ENCODE measurements at places on chromosomes 12 and 14.
A peak's percentile ranks its signal among the peaks of the same experiment; 100 is the strongest.

GRCh38 chr14:56294128-56294527 is 175.9 kb downstream of the PELI2 start:
- DNase-seq = no peak

GRCh38 chr14:85813040-85813439 is 283.1 kb downstream of the FLRT2 start:
- no peak for DNase-seq

DNA sequence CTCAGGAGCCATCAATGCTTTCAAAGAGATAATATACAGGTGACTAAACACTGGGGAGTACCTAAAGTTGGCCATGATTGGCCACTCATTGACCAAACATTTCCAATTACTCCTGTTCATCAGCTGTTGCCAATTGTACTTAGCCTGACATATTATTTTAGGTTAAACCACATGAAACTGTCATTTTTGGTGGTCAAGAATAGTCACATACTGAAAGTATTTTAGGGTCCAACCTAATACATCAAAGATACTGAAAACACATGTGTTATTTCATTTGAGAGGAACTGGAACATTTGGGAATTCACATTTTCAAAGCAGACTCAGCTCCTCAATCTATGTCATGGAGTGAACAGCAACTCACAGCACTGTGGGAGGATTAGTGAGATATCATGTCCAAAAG is 63.9 kb upstream of the KCNA5 start:
- no peak for DNase-seq

DNA sequence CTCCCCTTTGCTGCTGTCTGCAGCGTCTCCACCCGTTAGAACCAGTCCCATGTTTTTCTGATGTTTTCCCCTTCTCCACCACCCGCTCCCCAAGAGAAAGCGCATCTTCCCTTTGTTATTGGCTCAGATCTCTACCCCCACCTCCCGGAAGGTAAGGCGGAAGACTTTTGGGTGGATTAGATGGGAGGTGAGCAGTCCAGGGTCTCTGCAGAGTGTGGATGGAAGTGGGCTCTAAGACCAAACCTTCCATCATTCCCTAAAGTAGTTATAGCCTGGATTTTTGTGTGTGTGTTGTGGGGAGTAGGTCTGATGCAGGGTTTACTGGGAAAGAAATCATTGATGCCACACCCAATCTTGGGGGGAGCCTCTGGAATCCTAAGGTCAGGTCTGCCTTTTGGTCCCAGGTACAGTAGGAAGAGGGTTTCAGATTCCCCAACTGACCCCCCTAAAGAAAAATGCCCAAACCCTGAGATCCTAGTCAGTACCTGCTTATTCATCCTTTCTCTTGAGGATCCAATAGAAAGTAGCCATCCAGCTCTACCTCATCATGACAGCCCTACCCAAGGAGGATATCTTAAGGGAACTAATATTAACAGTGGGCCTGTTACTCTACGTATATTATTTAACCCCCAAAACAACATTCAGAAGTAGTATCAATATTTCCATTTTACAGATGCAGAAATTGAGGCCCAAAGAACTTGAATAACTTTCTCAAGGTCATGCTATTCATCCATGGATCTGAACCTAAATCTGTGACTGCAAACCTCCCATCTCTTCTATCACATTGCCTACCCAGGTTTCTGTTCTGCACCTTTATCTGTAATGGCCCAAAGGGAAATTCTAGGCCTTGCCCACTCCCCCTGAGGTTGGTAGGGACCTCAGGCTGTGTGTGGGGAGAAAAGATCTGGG is 1.1 kb downstream of the KIF5A start:
- no peak for DNase-seq

DNA sequence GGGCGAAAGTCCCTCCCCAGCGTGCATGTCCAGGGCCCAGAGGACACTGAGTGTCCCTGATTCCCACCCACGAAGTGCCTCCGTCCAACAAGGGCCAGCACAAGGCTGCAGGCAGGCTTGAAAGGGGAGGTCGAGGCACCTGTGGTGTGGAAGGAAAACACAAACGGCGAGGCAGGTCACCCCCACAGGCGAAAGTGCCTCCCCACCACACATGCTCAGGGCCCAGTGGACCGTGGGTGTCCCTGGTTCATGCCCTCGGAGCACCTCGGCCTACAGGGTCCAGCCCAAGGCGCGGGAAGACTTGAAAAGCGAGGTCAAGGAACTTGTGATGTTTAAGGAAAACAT is 370.4 kb downstream of the ALG10 start:
- DNase-seq = no peak

DNA sequence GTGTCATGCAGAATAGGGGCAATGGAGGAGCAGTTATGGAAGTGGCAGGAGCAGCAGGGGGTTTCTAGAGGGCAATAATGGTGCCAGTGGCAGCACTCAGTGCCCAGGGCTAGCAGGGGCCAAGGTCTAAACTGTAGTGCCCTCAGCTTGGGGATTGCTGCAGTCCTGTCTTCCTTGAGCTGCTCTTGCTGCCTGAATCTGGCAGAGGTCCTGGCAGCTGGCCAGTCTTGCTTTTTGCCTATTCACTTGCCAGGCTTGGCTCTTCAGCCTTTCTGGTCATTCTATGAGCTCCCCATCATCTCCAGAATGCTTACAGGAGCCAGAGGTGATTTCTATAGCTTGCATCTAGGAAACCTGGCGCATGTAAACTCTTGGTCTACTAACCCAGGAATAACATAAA is 72.0 kb downstream of the SUDS3 start:
- DNase-seq = no peak

GRCh38 chr12:28425526-28425925 is 235.3 kb downstream of the CCDC91 start:
- DNase-seq = no peak

GRCh38 chr12:54974279-54974678 is 10.3 kb downstream of the TESPA1 start:
- DNase-seq = no peak

DNA sequence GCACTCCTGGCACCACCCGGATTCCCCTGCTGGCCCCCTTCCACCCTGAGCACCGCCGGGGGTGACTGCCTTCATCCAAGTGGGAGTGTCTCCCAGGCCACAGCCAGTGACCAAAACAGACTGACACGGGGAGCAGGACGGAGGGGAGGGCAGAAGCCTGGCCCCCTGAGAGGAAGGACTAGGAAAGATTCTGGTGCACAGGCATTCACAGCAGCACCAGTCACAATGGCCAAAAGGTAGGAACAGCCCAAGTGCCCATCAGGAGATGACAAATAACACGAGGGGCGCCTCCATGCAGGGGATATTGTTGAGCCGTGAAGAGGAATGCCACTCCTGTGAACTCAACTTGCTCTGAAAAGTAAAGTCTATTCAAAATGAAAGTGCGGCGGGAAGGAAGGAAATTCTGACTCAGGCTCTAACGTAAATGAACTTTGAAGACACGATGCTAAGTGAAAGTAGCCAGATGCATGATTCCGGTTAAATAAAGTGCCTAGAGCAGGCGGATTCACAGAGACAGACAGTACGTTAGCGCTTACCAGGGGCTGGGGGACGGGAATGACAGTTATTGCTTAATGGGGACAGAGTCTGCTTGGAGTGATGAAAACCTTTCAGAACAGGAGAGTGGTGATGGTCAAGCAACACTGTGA is 146.1 kb upstream of the NCOR2 start:
- peak; percentile 24 for DNase-seq

GRCh38 chr14:99884834-99885648 is 91.8 kb downstream of the EML1 start:
- no peak for DNase-seq

DNA sequence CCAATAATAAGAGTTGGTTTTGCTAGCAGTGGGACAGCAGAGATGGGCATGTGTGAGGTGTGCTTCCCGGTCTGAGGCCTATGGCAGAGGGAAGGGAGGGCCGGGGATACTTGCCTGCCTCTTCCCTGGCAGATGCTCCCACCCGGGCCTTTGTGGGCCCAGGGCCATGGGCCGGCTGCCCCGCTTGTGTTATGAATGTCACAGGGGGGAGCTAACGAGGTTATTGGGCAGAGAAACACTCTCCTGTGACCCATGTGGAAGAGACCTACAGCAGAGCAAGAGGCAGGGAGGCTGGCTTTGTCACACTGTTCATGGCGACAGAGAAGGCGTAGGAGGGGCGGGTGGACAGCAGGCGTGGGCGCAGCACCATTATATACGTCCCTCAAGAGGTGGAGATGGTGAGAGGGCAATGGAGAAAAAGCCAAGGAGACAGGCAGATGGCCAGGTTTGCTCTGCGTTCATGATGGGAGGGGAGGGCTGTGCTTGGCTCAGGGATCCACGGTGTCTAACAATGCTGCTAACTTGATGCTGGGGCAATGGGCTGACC is 13.3 kb downstream of the CCND2 start:
- no peak for DNase-seq

DNA sequence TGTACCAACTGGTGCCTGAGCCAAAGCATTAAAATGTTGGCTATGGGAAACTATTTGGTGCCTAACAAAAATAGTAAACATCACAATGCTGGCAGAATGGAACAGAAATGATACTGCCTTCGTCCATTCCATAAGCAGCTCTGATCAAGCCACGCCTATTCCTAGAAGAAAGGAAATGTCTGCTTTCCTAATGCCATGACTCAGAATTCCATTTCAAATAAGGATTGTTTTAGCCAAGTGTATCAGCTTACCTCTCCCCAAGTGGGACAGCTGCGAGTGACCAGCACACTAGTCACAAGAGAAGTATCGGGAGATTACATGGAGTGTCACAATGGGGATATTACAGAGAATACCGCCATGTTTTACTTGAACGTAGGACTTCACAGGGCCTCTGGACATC is 38.7 kb downstream of the GLT8D2 start:
- no peak for DNase-seq

DNA sequence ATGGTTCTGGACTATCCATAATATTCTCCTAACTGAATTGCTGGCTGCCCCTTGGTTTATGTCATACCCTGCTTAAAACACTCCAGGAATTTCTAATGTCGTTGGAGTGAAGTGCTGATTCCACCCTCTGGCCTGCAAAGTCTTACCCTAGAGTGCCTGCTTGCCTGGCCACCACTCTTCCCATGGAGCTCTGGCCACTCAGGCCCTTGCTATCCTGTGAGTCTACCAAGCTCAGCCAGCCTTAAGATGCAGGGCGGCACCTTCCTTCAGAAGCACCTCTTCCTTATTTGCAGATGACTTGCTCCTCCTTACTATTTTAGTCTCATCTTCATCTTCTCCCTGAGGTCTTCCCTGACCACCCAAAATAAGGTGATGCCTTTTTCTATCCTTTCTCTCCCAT is 35.3 kb downstream of the SLC6A15 start:
- DNase-seq = no peak

GRCh38 chr14:100896369-100897060 is 7.0 kb downstream of the RTL1 start:
- DNase-seq = no peak

DNA sequence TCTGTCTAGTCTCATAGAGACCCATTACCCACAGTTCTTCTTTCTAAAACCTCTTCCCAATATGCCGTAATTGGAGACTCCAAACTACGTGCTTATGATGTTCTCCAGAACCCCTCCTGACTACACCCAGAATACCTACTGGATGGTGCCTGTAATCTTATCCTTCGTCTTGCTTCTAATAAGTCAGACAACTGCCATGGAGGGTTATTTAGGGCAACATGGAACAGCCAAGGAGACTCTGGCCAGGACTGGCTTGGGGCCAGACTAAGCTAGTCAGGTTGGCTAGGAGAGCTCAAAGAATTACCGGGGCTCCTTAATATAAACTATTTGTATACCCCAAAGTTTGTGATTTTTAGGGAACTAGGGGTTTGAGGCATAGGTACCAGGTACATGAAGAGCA is 6.8 kb downstream of the PFKM start:
- no peak for DNase-seq

DNA sequence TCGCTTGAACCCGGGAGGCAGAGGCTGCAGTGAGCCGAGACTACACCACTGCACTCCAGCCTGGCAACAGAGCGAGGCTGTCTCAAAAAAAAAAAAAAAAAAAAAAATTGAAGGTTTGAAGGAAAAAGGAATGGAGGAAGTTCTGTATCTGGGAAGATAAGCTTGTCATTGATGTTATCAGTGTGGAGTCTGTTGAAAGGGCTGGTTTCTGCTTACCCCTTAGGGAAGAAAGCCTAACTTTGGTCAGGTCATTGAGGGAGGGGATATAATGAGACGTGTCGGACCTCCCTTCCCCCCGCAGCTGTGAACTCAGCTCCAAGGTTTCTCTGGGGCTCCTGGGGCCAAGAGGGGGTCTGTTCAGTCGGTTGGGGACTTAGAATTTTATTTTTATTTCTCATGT is 16.4 kb downstream of the DAO start:
- DNase-seq = no peak

DNA sequence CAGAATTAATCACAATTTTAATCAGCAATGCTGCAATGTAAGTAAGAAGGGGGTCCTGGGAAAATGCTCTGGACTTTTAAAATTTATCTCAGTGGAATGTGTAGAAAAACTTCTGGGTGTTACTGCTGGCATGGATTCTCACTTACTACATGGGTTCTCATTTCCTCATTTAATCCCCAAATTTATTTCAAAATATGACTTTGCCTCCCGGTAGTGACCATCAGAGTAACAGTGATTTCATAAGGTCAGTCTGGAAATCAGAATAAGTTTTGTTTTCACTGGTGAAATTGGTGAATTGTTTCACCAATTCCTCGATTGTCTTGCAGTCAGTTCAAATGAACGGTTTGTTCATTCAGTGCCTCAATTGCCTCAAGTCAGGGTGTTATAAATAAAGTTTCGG is 22.3 kb upstream of the DDHD1 start:
- no peak for DNase-seq

- DNase-seq = no peak
Measured at GRCh38 chr14:100296106-100296651, 10.1 kb downstream of the SLC25A29 start.

GRCh38 chr12:53160673-53161072 is 19.8 kb upstream of the ZNF740 start:
- no peak for DNase-seq

DNA sequence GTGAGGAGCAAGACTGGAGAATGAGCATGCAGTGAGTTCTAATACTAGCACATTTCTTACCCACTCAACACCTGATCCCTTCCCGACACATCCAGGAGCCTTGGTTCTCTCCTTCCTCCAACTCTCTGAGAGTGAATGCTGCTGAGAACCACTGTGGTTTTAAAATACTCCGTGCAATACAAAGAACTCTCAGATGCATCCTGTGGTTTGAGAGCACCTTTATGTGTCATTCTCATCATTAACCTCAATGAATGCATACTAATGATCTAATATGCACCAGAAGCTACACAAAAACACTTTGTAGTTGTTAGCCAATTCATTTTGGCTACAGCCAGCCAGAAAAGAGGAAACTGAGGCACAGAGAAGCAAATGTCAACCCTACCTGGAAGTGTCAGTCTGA is 87.6 kb downstream of the GALNT8 start:
- no peak for DNase-seq

DNA sequence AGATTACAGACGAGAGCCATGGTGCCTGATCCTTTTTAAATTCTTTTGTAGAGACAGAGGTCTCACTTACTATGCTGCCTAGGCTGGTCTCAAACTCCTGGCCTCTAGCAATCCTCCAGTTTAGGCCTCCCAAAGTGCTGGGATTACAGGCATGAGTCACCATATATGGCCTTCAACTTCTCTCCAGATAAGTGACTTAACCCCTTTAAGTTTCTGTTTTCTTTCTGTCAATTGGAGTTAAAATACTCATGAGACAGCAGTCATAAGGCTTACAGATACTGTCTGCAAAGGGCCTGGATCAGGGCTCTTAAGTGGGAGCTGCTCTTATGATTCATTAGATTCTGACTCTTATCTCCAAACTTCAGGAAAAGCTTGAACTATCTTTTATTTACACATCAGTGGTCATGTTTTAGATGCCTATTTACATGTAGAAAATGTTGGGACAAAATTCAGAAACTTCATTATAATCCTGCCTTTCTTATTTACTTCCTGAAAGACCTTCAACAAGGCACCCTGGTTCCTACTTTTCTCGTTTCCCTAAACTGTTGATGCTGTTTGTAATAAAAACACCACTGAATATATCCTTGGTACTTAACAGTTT is 271.5 kb upstream of the TBX3 start:
- no peak for DNase-seq
